Smooth muscle cell of trachea (primary cell): ENCODE measurements at places on chromosomes 5 and 9. TPM values are rescaled to one million over a fixed set of nuclear protein-coding genes. Genes with fewer than 3 reads are reported as not detected.

ORM1 gene
- total RNA-seq, result not detected in 2 replicates

SHB gene
- 18.2 and 35.2 TPM in 2 replicates for total RNA-seq

CARTPT gene
- total RNA-seq, result not detected in 2 replicates

LEAP2 gene
- 0.15 and 0.50 TPM in 2 replicates for total RNA-seq

RAB3C gene
- not detected in 2 replicates for total RNA-seq

EIF4E1B gene
- not detected in 2 replicates for total RNA-seq

MORN5 gene
- not detected in 2 replicates for total RNA-seq

TXN gene
- 280 and 530 TPM in 2 replicates for total RNA-seq

FGD3 gene
- not detected in 2 replicates for total RNA-seq

RGS3 gene
- 49.2 and 74.1 TPM in 2 replicates for total RNA-seq
